ENCODE measurements at places on chromosomes 7 and 10. TPM values are rescaled to one million over a fixed set of nuclear protein-coding genes. Genes with fewer than 3 reads are reported as not detected.

- H3K27me3 ChIP-seq: no peaks in the 10 kb centered on the region
- H3K4me1 ChIP-seq: no peaks in the 10 kb centered on the region
- no peak for DNase-seq
- no peak overlapping the region for H3K27ac ChIP-seq
Measured at GRCh38 chr7:108805808-108806397, 236.2 kb downstream of the DNAJB9 start.

SFRP4 gene
- 3.0 TPM for total RNA-seq

CFAP70 gene
- total RNA-seq: 0.99 TPM

DNA sequence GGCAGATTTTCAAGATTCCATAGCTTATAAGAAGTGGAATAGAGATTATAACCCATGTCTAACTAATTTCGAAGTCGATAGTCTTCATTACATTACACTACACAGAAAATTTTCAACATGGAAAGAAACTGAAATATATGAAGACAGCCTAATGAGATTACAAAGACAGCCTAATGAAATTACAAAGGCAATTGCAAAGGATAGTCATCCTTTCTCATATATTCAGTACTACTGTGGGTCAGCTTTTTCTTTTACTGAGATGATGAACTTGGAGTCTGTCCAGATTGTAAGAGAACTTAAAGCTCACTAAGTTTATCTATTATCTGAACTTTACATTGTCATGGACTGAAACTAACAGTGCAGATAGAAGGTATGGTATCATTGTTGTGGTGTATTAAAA is 304.4 kb upstream of the MBL2 start:
- H3K27ac ChIP-seq: no peak overlapping the region
- H3K4me3 ChIP-seq: no peak overlapping the region
- no peaks in the 10 kb centered on the region for H3K36me3 ChIP-seq
- H3K27me3 ChIP-seq: no peaks in the 10 kb centered on the region
- no peaks in the 10 kb centered on the region for H3K4me1 ChIP-seq
- DNase-seq: no peak

DNA sequence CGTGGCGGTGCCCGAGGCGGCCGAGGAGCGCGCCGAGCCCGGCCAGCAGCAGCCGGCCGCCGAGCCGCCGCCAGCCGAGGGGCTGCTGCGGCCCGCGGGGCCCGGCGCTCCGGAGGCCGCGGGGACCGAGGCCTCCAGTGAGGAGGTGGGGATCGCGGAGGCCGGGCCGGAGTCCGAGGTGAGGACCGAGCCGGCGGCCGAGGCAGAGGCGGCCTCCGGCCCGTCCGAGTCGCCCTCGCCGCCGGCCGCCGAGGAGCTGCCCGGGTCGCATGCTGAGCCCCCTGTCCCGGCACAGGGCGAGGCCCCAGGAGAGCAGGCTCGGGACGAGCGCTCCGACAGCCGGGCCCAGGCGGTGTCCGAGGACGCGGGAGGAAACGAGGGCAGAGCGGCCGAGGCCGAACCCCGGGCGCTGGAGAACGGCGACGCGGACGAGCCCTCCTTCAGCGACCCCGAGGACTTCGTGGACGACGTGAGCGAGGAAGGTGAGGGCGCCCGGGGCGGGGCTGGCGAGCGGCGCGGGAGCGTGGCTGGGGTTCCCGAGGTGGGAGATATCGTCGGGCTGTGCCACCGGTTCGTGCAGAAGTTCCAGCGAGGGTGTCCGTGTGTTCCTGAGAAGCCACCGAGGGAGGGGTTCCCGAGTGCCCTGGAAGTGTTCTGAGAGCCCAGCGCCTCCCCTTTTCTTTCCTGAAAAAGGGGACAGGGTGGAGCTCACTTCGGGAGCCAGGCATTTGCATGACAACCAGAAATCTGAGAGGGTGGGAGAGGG is 495 bp downstream of the EIF3B start:
- H3K36me3 ChIP-seq: peaks cover 19% of the 10 kb centered on the region
- no peaks in the 10 kb centered on the region for H3K27me3 ChIP-seq
- peak overlapping the region; percentile 93 for H3K27ac ChIP-seq
- peak overlapping the region; percentile 90 for H3K4me3 ChIP-seq
- DNase-seq: no peak

GRCh38 chr10:102678842-102679289 is 34.6 kb downstream of the TRIM8 start:
- H3K36me3 ChIP-seq: no peaks in the 10 kb centered on the region
- H3K4me1 ChIP-seq: peaks cover 57% of the 10 kb centered on the region
- H3K27ac ChIP-seq: peak overlapping the region; percentile 1

DNA sequence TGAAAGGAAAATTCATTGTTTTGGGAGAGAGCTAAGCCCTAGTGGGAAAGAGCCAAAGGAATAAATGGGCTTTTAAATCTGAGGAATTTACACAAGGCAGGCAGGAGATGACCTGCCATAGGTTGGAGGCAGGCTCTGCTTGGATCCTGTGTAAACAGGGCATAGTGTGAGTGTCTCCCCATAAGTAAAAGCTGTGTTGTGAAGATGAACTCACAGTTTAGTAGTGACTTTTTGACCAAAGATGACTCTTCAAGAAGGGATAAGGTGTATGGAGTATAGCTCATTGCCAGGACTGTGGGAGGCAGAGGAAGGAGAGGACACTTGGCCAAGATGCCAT is 63.2 kb downstream of the KAT6B start:
- H3K4me1 ChIP-seq: peaks cover 52% of the 10 kb centered on the region
- H3K4me3 ChIP-seq: no peak overlapping the region
- DNase-seq: no peak
- H3K36me3 ChIP-seq: no peaks in the 10 kb centered on the region
- no peaks in the 10 kb centered on the region for H3K27me3 ChIP-seq
- H3K27ac ChIP-seq: peak overlapping the region; percentile 22

CYP2C18 gene
- total RNA-seq: 0.42 TPM

DNA sequence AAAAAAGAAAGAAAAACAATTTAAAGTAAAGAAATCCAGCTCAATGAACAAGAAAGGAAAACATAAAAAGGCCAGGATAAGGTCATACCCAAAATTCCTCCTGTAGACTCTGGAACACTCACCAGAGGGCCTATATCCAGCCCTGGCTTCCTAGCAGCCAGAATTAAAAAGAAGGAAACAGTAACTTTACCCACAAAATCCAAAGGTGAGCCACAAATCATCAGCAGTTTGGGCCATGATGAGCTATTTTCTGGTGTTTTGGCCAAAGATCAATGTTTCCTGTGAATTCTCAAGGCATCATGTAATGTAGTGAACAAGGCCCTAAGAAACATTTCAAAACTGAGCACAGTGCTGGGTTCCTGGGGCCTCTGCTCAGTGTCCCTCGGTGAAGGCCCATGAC is 87.8 kb downstream of the LARP4B start:
- no peak overlapping the region for H3K27ac ChIP-seq
- peaks cover 52% of the 10 kb centered on the region for H3K36me3 ChIP-seq
- no peak for DNase-seq
- peaks cover 20% of the 10 kb centered on the region for H3K4me1 ChIP-seq

GRCh38 chr10:132876993-132877431 is 65.4 kb downstream of the CFAP46 start:
- no peak overlapping the region for H3K4me3 ChIP-seq
- H3K27me3 ChIP-seq: no peaks in the 10 kb centered on the region
- no peak for DNase-seq
- no peaks in the 10 kb centered on the region for H3K36me3 ChIP-seq
- H3K27ac ChIP-seq: no peak overlapping the region

DNA sequence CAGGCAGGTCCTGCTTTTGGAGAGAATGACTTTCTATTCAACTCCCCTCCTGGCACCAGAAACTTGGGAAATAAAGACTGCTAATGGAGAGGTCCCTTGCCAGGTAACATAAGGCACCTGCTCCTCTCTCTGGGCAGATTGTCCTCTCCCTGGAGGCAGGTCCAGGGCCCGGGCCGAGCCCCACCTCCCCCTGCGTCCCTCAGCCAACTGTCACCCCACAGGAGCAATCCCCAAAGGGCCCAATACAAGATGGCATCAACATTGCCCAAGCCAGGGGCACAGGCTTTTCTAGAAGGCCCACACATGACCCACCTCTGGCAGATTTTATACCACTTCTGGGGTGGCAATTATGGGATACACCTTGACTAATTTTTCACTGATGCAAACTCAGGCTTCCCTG is 145.2 kb downstream of the HERPUD2 start:
- H3K4me3 ChIP-seq: no peak overlapping the region
- no peaks in the 10 kb centered on the region for H3K27me3 ChIP-seq
- H3K27ac ChIP-seq: no peak overlapping the region
- no peaks in the 10 kb centered on the region for H3K4me1 ChIP-seq
- no peaks in the 10 kb centered on the region for H3K36me3 ChIP-seq

DNA sequence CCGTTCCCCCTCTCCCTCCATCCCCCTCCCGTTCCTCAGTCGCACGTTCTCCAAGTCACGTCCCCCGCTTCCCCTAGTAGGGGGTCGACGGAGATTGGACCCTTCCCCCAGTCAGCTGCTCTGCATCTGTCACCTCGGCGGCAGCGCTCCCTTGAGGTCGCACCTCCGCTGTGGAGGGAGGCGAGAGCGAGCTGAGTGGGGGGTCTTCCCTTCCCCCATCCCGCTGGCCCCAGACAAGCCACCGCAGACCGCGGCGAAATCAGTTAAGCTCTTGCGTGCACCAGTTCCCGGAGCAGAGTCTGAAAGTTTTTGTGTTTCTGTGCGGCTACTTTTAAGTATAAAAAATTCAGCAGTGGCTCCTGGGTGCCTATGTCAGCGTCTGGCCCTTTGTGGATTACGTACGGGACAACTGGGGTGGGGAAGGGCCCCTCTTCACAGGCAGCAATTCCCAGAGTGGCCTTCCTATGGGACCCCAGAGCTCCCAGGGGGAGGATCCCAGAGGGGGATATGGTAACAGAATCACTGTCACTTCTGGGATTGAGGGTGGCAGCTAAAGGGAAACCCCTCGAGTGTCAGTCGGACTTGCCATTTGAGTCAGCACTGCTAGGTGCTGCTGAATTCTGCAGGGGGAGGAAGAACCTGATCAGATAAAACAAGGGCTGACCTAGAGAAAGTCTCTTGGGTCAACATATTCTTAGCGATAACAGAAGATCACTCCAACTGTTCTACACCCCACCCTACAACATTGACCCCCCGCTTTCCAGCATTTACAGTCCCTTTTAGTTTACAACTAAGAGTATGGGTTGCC is 12.5 kb upstream of the DDIT4 start:
- no peak for DNase-seq
- no peaks in the 10 kb centered on the region for H3K36me3 ChIP-seq
- no peaks in the 10 kb centered on the region for H3K27me3 ChIP-seq
- H3K4me3 ChIP-seq: peak overlapping the region; percentile 60

DNA sequence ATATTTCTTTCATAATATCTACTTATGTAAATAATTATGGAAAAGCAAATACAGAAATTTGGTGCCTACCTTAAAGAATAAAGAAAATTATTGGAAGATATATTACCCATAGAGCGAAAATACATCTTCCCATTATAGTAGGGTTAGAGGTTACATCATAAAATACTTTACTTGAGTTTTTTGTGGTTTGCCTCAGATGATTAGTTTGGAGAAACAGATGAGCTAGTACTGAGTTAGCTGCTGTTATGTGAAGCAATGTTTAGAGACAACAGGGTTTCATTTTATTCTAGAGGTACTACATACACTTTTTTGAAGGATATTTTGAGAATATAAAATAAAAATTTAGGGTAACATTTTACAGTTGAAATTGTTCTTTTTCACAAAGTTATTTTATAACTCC is 2.9 kb upstream of the MLLT10 start:
- H3K27me3 ChIP-seq: no peaks in the 10 kb centered on the region
- DNase-seq: no peak
- H3K4me3 ChIP-seq: no peak overlapping the region

DNA sequence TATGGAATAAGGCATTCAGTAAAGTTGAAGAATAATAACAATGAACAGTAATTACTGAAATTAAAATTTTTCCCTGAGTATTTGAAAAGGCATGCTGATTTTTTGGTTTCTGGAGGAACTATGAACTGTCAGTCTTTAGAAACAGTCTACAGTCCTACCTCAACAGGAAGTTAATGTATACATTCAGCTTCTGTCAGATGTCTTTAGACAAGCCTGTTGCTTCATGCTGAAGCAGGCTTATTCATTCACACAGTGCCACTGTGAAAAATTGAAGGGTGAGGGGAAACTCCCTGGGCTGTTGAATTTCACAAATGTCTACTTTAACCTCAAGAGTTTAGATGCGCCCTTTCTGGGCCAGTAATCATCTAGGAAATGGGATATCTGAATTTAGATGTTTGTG is 3.5 kb downstream of the NRF1 start:
- H3K4me3 ChIP-seq: no peak overlapping the region
- H3K4me1 ChIP-seq: peaks cover 42% of the 10 kb centered on the region
- no peak for DNase-seq
- no peak overlapping the region for H3K27ac ChIP-seq

GRCh38 chr10:46296641-46297141 is 9.9 kb downstream of the ANTXRL start:
- H3K4me3 ChIP-seq: no peak overlapping the region
- no peak overlapping the region for H3K27ac ChIP-seq
- no peaks in the 10 kb centered on the region for H3K4me1 ChIP-seq
- H3K36me3 ChIP-seq: no peaks in the 10 kb centered on the region
- no peaks in the 10 kb centered on the region for H3K27me3 ChIP-seq

- no peaks in the 10 kb centered on the region for H3K27me3 ChIP-seq
- no peak for DNase-seq
- peaks cover 12% of the 10 kb centered on the region for H3K4me1 ChIP-seq
- no peaks in the 10 kb centered on the region for H3K36me3 ChIP-seq
Measured at GRCh38 chr10:51047857-51048256, 26.4 kb upstream of the PRKG1 start.

DNA sequence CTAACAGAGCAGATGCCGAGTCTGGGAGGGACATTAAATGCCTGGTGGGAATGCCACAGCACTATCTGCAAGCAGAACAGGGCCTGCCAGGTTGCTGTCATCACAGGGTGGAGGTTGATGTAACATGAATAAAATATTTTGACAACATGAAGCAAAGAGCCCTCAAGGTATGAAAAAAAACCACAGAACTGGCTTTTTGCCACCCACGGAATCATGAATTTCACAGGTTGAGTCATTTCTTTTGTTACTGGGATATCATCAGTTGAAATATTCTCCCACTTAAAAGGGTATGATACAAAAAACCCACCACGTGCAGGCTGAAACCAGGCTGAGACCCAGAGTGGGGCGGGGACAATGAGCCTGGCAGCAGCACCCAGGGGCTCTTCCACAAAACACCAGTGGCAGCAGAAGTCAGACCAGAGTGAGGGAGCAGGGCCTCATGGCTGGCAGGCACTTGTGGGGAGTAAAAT is 220.1 kb downstream of the TNS3 start:
- no peaks in the 10 kb centered on the region for H3K27me3 ChIP-seq
- peaks cover 10% of the 10 kb centered on the region for H3K4me1 ChIP-seq
- H3K4me3 ChIP-seq: no peak overlapping the region
- DNase-seq: no peak
- H3K36me3 ChIP-seq: no peaks in the 10 kb centered on the region
- no peak overlapping the region for H3K27ac ChIP-seq

DNA sequence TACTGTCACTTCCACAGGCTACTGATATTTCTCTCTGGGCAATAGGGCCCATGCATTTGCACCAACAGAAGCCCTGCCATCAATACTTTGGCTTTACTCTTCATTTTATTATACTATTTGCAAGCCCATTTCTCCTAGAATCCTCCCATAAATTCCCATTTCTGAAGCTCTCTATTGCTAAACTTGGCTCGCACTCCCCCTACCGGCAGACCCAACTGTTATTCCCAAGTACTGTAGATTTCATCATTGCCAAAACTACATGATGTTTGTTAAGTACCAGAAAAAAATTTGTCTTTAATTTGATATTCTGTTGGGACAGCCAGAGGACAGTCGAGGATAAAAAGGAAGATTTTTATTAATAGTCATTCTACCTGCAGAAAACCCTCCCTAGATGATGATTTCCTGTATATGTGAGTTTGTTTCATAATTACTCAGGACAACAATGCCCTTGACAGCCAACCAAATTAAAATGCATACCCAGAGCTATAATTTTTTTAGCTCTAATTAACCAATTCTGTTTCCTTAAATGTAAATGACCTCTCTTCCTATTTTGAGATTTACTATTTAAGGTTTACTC is 298.6 kb downstream of the REEP3 start:
- H3K27me3 ChIP-seq: no peaks in the 10 kb centered on the region
- DNase-seq: no peak
- H3K4me1 ChIP-seq: no peaks in the 10 kb centered on the region
- H3K36me3 ChIP-seq: no peaks in the 10 kb centered on the region
- H3K4me3 ChIP-seq: no peak overlapping the region

TACC2 gene
- 69.4 TPM for total RNA-seq
